ENCODE measurements at places on chromosomes 2 and 18.
A peak's percentile ranks its signal among the peaks of the same experiment; 100 is the strongest.

DNA sequence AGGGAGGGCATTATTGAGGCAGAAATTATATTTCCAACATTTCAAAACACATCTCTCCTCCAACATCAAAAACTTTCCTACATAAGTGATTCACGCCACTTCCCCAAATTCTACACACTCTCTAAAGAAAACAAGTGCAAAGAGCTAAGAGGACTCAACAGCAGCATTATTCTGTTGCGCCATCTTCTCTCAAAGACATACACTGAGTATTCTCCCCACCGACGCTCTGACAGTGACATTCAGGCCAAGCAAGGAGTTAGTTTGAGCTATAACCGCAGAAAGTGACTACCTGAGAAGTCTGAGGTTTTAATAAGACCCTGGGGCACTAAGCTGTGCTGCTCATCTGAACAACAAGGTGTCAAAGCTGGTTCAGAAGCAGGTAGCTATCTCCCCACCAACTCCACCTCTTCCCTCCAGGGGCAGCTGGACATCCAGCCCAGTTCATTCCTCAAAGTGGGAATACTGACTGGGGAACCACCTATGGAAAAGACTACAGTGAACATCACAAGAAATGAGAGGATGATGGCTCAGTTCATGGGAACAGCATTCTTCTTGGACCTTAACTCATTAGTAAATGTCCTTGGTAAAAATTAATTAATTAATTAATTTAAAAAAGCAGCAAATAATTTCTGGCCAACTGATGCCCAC, 309.5 kb upstream of the CCDC68 start:
- peak; percentile 35 for DNase-seq

GRCh38 chr2:151217343-151217742, 44.3 kb downstream of the RBM43 start:
- no peak for DNase-seq

DNA sequence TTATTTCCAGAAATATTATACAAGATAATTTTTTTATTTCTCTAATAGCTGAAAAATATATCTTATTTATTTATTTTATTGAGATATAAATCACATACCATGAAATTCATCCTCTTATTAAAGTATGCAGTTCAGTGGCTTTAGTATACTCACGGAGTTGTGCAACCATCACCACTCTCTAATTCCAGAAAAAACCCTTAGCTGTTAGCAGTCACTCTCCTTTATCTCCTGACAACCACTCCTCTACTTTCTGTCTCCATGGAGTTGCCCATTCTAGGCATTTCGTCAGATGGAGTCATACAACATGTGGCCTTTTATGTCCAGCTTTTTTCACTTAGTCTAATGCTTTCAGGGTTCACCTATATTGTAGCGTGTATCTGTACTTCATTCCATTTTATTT, 66.5 kb downstream of the TCF7L1 start:
- DNase-seq: no peak

GRCh38 chr2:128028668-128029054, 802 bp upstream of the SAP130 start:
- peak; percentile 70 for DNase-seq

GRCh38 chr2:20052861-20053281, 1.4 kb upstream of the LAPTM4A start:
- DNase-seq: peak; percentile 86

GRCh38 chr2:237723602-237724001, 75.0 kb upstream of the RBM44 start:
- peak; percentile 74 for DNase-seq

DNA sequence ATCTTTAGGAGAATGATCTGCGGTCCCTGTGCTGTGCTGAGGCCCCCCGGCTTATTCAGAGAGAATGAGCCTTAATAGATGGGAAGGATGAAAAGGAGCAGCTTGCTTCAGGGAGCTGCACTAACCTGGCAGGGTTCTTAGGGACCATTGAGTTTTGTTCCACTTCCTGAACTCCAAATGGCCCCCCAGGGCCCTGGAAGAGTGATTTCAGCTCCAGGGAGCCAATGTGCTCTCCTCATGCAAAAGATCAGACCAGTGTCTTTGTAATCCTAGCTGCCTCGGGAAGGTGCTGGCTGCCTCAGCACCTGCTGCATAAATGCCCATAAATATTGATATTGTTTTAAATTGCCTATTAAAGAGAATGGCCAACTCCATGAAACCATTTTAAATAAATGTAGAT, 210.2 kb downstream of the NCK2 start:
- DNase-seq: no peak

DNA sequence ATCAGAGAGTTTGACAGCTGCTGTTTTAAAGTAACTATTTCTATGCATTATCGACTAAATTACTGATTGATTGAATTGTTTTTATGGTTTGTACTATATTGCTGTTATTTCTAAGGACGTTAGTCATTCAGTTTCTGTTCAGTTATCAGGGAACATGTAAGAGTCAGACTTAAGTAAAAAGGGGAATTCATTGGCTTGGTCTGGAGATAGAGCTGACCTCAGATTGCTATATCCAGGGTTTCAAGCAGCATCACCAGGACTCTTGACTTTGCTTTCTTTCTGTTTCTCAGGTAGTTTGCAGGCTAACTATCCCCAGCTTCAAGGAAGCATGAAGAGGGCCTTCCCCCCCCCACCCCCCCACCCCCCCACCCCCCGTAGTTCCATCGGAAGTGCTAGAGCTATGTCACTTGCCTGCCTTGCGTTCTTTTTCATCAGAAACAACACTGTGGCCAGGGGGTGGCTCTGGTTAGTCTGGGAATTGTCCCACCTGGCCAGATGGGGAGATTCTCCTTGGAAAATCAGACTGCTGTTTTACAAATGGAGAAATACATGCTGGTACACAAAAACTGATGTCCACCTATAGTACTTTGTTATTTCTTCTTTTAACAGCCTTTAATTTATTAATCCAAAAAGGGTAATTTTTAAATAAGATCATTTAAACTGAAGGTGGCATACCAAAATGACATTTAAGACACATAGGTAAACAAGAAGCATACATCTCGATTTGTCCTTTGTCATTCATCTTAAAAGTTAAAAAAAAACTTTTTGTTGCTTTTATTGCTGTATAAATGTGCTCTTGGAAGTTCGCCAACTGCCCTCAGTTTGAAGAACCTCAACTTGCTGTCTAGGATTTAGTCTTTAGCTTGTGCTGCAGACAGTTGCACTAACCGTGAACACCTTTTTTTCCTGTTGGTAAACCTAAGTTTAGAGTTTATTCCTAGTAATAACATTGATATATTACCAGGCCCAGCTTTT, 9.4 kb downstream of the SMAD4 start:
- peak; percentile 43 for DNase-seq

DNA sequence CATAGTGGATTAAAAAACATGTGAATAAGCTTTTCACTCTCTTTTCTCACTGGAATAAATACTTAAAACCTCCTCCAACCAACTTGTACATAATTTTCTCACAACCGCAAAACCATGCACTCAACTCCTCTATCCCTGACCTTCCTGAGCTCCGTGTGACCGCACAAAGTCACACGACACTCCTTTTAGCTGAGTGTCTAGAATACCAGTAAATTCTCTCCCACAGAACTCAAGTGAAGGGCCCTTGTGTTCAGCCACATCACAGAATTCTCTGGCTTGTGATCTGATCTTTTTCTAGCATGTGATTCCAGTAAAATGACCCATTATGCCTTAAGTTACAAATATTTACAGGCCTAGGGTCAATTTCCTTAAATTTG, 91.2 kb upstream of the ARL4C start:
- DNase-seq: no peak

DNA sequence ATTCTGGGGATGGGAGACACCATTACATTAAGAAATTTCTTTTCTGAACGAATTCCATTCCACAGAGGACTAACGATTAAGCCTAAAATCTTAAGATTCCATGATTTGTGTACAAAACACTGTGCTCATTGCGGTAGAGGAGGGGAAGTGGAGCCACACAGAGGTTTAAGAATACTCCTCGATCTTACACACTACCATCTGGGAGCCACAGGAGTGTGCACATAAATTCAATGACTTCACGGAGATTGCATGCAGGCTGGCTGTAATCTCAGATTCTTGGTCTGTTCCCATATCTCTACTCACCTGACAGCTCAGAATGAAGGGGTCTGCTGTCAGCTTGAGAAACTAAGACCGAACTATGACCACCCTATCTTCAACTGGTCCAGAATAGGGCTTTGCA, 762 bp downstream of the VPS4B start:
- peak; percentile 30 for DNase-seq
